Right atrium auricular region (tissue), 2 donors: ENCODE measurements at places on chromosomes 3 and 15. TPM values are rescaled to one million over a fixed set of nuclear protein-coding genes. Genes with fewer than 3 reads are reported as not detected.

- DNase-seq = no peak
These were observed 50.0 kb upstream of the TBC1D23 start for GRCh38 chr3:100210772-100211135.

GRCh38 chr3:182487143-182487542, 306.2 kb upstream of the ATP11B start:
- no peak for DNase-seq

DNA sequence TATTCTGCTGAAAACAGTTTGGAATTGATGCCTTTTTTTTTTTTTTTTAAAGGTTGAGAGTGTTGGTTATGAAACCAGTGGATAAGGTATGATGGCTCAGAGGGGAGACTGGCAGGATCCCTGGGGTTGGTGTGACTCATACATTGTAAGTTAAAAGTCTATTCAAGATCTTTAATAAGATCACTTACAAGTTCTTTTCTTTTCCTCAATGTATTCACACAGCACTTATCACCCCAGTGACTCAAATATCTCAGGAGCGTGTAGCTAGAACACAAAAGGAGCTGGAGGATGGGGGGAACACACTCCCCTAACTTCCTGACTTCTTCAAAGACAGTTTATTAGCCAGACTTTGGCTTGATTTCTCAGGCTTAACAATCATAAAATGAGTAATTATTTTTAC, 285.3 kb downstream of the SV2B start:
- DNase-seq = no peak

- peak; percentile 67 for DNase-seq
These were observed 722 bp upstream of the ZXDC start for GRCh38 chr3:126476166-126477060.

DNA sequence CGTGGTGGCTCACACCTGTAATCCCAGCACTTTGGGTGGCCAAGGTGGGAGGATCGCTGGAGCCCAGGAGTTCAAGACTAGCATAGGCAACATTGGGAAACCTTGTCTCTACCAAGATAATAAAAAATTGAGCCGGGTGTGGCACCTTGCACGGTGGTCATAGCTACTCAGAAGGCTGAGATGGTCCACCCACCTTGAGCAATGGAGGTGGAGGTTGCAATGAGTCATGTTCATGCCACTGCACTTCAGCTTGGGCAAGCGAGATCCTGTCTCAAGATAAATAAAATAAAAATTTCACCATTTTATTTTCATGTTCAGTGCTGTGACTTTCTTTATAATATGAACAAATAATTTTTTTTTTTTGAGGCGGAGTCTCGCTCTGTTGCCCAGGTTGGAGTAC, 12.5 kb downstream of the MAPK6 start:
- DNase-seq = no peak

DNA sequence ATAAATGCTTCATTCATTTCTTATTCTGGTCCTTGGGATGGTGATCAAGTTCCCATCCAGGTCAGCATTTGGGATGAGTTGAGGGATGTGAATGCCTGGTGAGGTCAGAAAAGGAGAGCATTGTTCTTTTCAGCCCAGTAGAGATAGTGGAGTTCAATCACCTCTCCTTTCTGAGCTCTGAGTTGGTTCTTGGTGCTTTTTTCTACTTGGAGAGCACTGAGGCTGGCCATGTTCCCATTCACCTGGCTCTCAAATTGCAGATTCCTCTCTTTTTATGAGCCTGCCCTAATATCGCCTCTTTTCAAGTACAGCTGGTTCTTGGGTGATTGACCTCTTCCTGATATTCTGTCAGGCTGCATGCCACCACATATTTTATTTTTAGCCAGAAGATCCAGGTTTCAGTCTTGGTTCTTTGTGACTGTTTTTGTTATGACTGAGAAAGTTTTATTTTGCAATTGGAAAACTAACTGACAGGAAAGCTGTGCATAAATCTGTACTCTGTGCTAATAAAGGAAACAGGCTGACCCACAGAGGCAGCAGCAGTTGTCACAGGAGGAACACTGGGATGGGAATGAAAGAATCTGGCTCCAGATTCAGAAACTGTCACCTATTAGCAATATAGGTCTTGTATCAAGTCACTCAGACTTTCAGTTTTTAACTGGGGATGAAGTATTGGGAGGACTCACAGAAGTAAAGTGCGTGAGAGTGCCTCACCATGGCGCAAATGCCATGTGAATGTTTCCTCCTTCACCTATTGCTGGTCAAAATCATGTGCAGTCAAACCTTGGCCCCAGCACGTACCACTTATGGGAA, 10.7 kb downstream of the AQP9 start:
- DNase-seq = no peak

DNA sequence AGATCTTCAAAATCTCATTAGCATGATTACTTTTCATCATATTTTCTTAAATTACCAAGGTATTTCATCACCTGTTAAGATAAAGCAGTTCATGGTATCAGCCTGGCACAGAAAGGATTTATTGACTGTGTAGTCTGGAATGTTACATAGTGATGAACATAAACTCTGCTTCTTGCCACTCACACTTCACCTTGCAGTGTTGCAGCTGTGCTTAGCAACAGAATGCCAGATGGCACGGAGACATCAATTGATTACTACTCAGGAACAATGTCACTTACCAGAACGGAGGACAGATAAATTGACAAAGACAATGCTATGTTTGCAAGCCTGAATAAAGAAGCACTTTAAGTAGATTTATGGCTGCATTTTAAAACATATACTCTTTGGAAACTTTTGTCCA, 15.0 kb upstream of the BCHE start:
- no peak for DNase-seq

DNA sequence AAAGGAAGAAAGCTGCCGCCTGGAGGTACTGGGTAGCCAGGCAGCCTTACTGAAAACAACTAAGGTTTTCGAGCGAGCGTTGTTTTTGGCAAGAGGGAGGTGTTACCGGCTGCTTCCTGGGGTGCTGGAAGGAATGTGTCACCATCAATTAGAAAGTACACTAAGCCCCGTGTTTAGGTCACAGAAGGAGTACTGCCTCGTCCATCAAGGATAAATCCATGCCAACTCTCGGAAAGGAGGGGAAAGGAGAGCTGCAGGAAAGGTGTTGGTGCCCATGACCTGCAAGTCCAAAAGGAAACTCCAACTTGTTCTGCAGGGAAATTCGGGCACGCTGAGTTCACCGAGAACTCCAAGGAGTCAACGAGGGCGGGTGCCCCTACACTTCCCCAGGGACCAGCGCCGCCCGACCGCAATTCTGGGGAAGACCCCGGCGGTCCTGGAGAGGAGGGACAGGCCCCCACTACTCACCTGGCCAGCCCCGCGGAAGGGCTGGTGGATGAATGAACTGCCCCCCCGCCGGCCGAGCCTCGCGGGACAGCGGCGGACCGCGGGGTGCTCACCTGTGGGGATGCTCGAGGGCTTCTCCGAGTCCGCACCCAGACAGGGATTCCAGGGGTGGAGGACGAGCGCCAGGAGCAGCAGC, 542 bp downstream of the PLOD2 start:
- DNase-seq = peak; percentile 88

DNA sequence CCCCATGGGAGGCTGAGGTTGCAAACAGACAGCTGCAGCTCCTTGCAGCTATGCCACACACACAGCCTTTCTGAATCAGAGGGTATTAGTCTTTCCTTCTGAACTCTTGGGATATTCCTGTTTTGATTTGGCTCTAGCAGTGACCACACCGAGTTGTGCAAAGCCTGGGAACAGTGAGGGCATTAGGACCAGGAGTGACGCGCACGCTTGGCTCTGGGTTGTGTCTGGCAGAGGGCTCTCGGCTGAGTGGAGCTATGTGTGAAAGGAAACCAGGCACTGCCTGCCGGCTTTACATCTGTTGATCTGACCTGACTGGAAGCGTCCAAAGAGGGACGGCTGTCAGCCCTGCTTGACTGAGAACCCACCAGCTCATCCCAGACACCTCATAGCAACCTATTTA, at the start of gene GALNT15:
Gene GALNT15, plus strand, starts transcription at position 292 of the 400 bp plus-strand sequence. CDS start 472 bp downstream, outside the sequence.
- peak; percentile 96 for DNase-seq

DNA sequence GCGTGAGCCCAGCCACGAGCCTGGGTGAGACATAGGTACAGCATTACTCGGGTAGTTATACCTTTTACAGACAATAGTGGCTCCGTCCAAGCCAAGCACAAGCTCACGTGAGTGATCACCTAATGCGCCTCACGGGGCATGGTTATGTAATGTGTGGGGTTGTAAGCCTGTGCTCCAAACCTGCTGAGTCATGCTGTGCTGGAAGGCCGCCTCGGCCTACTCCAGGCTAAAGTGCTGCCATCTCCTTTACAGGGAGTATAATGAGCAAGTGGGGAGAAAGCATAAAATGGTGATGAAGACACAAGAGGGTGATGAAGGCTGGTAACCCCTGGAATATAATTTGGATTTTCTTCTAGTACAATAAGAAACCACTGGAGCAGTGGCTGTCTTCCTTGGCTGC, 175.8 kb upstream of the STT3B start:
- no peak for DNase-seq

DNA sequence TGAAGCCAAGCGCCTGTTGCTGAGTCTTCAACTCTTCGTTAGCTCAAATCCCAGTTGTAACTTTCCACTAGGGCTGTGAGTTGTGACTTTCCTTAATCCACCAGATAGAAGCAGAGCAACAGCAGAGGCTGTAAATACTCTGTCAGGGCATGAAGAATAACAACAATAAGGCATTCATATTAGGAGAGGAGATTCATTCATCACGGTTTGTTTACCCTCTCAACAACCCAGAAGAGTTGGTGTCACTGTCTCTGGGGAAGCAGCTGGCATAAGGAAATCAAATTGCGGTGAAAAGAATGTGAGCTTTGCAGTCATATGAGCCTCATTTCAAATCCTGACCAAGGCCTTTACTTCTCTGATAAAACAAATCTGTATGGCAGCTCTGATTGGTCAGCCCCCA, 184.8 kb downstream of the SHQ1 start:
- DNase-seq = no peak

Gene CA12
- 5.5 TPM for total RNA-seq

Gene NLGN1
- total RNA-seq = 2.4 TPM

Gene PTX3
- 0.59 TPM for total RNA-seq
